ENCODE measurements at places on chromosomes 12 and 14.

- no peaks in the 10 kb centered on the region for H3K36me3 ChIP-seq
- H3K27me3 ChIP-seq: no peaks in the 10 kb centered on the region
- H3K4me1 ChIP-seq: no peaks in the 10 kb centered on the region
- H3K27ac ChIP-seq: no peak overlapping the region
- no peak for DNase-seq
- H3K4me3 ChIP-seq: no peak overlapping the region
Observed at GRCh38 chr14:33767586-33768457, 183.1 kb downstream of the EGLN3 start.

DNA sequence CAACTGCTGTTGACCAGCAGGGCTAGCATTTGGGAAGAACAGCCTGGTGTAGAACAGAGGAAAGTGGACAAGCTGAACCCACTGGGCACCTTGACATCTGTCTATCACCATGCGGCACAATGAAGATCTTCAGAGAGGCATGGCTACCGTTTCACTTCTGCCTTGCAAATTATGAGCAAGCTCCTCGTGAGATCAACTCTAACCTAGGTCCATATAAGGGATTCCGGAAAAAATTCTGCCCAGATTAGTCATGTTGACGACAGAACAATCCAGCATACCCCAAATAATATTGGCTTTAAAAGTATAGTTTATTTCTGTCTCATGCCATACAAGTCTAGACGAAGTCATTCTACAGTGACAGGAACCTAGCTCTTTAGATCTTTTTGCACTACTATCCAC is 91.6 kb upstream of the ATF7IP start:
- no peaks in the 10 kb centered on the region for H3K4me1 ChIP-seq
- no peaks in the 10 kb centered on the region for H3K36me3 ChIP-seq

DNA sequence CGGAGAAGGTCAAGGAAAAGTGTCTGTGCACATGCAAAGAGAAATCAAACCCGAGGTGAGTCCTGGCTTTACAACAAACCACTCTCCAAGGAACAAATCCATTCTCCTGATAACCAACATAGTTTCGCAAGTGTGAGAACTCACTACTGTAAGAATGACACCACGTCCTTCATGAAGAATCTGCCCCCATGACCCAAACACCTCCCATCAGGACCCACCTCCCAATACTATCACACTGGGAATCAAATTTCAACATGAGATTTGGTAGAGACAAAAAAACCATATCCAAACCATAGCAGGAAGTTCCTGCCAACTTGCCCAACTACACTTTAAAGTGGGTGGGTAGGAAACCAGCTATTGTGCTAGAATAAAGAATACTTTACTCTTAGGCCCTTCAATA is 2.4 kb upstream of the ERC1 start:
- H3K36me3 ChIP-seq: no peaks in the 10 kb centered on the region
- H3K27me3 ChIP-seq: no peaks in the 10 kb centered on the region
- H3K27ac ChIP-seq: no peak overlapping the region
- DNase-seq: no peak
- no peak overlapping the region for H3K4me3 ChIP-seq
- peaks cover 22% of the 10 kb centered on the region for H3K4me1 ChIP-seq

- H3K27me3 ChIP-seq: no peaks in the 10 kb centered on the region
- no peaks in the 10 kb centered on the region for H3K4me1 ChIP-seq
- DNase-seq: no peak
- peak overlapping the region; percentile 9 for H3K27ac ChIP-seq
Observed at GRCh38 chr12:93183940-93184671, 193.6 kb upstream of the NUDT4 start.

- H3K36me3 ChIP-seq: no peaks in the 10 kb centered on the region
- no peak overlapping the region for H3K27ac ChIP-seq
- no peaks in the 10 kb centered on the region for H3K27me3 ChIP-seq
- DNase-seq: no peak
Observed at GRCh38 chr12:94671917-94672316, 21.6 kb upstream of the TMCC3 start.

GRCh38 chr12:70822412-70822811 is 98.1 kb downstream of the PTPRR start:
- no peak overlapping the region for H3K27ac ChIP-seq
- H3K4me3 ChIP-seq: no peak overlapping the region
- H3K36me3 ChIP-seq: no peaks in the 10 kb centered on the region
- no peaks in the 10 kb centered on the region for H3K27me3 ChIP-seq

DNA sequence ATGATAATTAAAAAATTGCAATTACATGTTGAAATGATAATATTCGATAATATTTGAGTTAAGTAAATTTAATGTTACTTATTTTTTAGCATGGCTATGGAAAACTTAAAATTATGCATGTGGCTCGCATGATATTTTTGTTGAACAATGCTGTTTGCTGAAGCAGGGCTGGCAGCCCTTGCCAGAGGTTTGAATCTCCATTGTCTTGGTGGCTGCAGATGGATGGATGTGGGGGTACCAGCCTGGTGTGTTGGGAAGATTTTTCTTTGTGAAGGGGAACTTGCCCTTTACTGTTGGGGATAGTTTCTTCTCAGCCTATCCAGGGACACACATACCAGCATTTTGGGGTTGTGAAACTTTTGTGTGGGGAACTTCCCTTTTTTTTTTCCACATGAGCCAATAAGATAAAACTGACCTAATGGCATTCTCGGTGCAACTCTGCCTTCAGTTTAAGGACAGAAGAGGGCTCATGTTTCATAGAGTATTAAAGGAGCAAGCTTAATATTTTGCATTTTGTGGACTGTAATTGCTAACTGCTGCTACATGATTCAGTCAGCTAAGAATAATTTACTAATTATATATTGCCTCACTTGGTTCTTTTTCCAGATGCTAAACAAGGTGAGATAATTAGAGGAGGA is 8.8 kb downstream of the RASSF3 start:
- no peak overlapping the region for H3K4me3 ChIP-seq
- H3K4me1 ChIP-seq: no peaks in the 10 kb centered on the region
- no peak for DNase-seq

DNA sequence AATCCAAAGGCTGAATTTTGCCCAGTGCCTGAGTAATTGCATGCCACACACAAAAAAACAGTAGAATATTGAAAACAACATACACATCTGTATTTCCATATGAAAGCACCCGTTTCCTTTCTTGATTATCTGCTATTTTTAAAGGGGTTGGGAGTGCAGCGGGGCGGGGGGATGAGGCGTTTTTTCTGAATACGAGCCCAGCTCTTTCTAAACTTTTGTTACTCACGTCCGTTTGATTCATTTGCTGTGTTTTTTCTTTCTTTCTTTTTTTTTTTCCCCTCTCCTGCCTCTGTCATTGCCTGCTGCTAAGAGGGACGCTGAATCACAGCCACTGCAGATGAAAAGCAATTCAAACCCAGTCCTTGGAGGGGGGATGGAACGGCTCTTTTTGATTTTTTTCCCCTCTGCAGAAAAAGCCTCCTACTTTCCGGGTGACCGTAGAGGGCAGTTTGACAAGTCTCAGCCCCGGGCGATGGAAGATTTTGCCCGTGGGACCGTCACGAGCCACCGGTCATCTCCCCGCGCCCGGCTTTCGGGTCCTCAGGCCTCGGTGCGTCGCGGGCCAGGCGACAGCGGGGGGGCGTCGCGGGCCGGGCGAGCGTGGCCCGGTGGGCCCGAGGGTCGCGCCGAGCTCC is 572 bp upstream of the RASSF8 start:
- peak overlapping the region; percentile 95 for H3K27ac ChIP-seq
- peak overlapping the region; percentile 98 for H3K4me3 ChIP-seq
- no peak for DNase-seq
- no peaks in the 10 kb centered on the region for H3K27me3 ChIP-seq
- peaks cover 5% of the 10 kb centered on the region for H3K36me3 ChIP-seq
